ENCODE measurements at places on chromosomes 5 and 9. TPM values are rescaled to one million over a fixed set of nuclear protein-coding genes. Genes with fewer than 3 reads are reported as not detected.

GRCh38 chr9:70340572-70340971 is 73.9 kb downstream of the KLF9 start:
- no peak for DNase-seq

- no peak for DNase-seq
These were observed 91.9 kb downstream of the FEM1C start for GRCh38 chr5:115452536-115453235.

DNA sequence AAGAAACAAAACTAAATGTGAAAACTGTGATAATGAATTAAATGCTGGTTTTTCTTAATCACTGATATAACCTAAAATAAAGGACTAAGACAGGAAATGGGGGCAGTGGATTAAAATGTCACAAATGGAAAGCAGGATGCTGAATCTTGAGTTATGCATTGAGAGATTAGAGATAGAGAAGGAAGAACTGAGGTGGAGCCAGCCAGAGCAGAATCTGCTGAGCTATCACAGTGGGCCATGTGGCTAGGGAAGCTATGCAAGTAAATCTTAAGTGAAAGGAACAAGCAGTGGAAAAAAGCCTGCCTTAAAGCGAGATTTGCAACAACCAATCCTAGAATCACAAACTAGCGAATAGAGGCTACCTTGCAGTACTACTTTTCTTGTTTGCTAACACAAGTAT is 188.5 kb upstream of the RASA1 start:
- DNase-seq, result no peak

DNA sequence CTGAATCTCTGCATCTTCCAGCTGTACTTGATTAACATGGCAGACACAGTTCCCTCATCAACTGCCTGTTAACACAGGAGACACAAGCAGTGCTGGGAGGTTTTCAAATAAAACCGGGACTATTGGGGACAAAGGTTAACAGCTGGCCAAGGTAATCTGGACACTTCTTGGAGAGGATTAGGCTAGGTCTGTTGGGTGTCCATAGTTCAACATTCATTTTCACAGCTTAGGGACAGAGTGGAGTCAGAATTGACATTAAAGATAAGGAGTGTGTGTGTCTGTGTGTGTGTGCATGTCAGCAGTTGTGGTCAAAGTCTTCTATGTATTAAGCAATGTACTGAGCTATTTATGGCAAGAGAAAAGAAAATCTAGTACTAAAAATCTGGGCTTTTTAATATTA is 216.2 kb downstream of the MED10 start:
- no peak for DNase-seq

GRCh38 chr5:3594510-3595005 is 1.1 kb upstream of the IRX1 start:
- DNase-seq, result no peak

Gene PCDHGA4
- total RNA-seq, result 0.72 TPM
